Fibroblast of villous mesenchyme (primary cell): ENCODE measurements at places on chromosomes 7 and 10.

DNA sequence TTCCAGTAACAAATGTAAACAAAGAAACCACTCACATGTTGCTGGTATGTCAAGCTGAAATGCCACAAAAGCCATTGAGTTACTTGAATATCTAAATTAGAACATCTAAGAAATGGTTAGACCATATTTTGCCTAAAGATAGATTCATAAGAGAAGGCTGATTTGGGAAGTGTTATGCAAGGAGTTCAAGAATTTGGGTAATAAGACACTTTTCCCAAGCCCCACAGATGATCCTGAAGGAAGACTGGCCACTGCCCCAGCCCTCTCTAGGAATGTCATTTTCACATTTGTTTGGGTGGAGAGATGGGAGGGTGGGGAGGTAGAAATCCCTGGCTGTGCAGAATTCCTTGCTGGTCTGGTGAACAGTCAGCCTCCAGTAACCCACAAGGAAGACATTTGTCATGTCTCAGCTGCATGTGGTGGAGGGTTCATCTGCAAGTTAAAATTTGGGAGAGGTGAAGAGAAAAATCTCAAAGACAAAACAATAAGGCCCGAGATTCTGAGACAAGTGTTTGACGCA lies 427.2 kb upstream of the KLF6 start:
- DNase-seq, result no peak

DNA sequence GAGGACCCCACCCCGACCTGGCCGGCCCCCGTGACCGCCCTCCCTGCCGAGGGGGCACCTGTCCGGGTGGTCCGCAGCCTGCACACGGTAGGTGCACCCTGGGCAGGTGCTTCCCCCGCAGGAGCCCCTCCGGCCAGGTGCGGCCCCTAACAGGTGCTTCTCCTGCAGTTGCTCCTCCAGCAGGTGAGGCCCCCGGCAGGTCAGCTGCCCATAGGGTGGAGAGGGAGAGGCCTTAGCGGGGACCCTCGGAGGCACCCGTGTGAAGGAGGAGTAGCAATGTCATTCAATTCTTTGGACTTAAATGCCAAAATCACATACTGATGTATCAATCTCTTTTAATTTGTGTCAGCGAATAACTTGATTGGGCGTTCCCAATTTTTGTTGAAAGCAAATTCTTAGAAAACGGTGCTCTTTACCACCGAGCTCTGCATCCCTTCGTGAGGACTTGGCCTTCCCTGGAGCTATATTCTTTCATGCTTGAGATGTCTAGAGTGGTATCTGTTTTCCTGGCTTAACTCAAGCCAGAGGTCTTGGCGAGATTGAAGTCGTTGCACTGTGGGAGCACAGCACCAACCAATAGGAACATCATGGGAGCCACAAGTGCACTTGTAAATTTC lies 738 bp upstream of the NCAPG2 start:
- DNase-seq, result peak; percentile 19

DNA sequence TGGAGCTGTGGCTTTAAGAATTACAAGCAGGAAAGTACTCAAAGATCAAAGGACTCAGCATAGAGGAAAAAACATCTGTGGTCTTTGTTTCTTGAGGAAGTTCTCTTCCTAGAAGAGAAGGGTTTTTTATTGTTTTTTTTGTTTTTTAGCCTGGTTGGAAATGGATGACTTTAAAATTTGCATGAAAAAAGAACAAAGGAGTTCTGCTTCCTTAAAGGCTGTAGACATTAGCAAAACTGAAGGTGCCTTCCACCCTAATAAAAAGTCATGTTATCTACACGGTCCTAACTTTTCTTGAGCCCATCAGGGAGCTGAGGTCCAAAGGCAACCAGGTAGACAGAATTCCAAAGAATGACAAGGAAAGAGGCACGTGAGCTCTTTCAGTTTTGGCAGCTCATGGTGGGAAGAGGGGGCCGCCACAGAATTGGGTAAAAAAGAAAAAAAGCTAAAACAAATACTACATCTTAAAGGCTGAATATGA lies 356.6 kb downstream of the SH2D4B start:
- no peak for DNase-seq

- peak; percentile 84 for DNase-seq
Measured at GRCh38 chr10:44253769-44254462, 131.0 kb downstream of the CXCL12 start.

GRCh38 chr10:47071891-47072290 lies 160.7 kb downstream of the PTPN20 start:
- DNase-seq, result no peak

GRCh38 chr7:37150856-37151255 lies 297.8 kb downstream of the ELMO1 start:
- DNase-seq, result no peak

DNA sequence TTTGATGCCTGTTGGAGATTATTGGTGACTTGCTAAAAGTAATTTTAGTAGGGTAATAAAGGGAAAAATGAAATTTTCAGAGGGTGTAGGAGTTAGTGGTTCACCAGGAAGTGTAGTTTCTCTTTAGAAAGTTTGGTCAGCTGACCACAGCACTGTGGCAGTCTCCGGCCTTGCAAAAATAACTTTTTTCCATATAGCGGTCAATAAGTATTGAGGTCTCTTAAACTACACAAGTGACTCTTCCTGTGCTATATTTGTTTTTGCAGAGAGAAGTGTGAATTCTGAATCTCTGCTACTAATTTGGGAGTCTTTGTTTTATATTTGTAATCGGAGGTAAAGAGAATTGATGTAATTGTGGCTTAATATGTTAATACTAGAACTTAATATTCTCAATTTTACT lies 24.3 kb downstream of the PTPN12 start:
- no peak for DNase-seq

- DNase-seq, result no peak
Measured at GRCh38 chr7:88090671-88091070, 129.2 kb downstream of the SRI start.

DNA sequence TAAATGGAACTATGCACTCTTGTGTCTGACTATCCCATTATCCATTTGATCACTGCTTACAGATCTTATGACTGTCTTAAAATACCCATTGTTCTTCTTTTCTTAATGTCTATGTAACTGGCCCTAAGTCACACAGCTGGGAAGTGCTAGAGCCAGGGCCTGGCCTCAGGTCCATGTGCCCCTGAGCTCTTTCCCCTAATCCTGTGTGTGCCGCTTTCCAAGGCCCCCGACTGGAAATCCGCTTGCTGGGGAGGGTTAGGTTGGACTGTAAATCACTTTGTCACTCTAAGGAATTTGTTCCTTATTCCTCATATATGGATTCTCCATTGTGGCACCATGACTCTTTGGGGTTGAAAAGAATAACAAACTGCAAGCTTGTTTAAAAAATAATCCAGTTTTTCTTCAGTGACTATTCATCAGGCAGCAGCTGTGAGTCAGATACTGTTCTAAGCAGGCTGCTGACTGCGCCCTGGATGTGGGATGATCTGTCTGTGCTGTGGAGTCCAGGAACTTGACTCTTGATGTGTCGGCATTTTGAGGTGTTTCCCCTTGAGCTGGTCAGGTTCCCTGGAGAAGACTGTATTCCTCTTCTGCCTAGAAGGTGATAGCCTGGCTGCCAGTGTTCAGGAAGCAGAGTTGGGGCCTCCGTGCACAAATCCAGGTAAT lies 236.3 kb downstream of the SDK1 start:
- DNase-seq, result no peak

DNA sequence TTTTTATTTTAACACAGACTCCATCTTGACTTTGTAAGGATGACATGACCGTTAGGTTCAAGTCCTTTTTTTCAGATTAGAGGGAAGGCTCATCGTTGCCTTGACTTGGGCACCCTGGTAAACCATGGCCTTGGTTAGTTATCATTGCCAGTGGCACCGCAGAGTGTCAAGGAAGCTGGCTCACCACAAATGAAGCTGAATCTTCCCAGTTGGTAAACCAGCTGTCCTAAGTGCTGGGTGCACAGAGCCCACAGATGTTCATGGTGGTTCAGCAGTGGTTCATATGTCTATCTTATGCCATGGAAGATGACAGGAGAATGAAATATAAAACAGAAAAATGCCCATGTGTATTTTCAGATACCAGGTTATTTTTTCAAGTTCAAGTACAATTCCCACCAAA lies 273.6 kb downstream of the PLXDC2 start:
- no peak for DNase-seq

DNA sequence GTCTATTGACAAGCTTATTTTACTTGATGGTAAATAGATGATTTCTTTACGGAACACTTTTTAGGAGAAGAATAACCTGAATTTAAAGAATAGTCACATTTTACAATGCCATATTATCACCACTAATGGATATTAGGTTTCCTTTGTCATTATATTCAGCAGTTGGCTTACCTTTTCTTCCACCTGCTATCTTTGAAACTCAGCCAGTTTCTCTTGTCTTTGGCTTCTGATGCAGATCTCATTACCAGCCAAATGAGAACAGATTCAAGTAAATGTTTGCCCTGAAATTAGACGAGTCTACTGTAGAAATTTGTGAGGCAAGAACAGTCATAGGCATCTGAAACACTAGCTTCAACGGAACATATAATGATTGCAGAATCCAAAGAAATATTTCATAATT lies 85.5 kb upstream of the OIT3 start:
- DNase-seq, result no peak

DNA sequence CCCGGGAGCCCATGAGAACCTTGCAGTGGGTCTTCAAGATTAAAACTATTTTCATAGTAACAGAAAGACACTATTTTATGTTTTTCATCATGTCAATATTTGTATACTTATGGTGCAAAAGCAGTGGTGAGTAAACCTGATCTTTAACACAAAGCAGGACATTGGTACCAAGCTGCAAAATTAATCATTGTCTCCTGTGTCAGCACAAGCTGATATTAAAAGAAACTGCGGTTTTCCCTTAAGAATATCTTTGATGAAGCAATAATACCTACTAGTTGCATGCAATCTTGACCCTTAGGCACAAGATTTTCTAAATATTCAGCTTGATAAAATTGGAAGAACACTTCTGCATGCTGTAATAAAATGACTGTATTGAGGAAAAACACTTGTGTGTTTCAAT lies 121.7 kb downstream of the MDFIC start:
- DNase-seq, result peak; percentile 55

DNA sequence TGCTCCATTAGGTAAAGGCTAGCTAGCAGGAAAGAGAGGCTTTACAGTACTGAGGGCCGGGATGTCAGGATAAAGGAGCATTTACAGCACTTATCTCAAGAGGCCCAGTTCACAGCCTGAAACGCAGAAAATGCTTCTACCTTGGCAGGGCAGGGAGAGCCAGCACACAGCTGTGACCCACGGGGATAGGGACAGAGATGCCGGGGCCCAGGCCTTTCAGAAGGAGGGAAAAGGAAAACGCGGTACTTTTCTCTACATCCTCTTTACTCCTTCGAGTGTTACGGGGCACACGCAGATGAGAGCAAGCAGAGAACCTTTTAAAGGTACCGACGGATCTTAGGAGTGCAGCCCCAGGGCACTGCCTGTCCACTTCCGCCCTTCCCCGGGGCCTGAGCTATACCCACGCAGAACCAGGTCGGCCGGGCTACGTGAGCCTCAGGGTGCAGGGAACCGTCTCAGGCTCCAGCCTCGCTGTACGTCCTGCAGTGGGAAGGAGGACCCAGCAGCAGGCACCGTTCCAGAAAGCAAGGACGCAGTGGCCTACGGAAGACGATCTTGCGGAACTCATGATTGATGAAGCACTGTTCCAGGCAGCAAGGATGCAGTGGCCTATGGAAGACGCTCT lies 232.3 kb downstream of the ELFN1 start:
- DNase-seq, result no peak

- no peak for DNase-seq
Measured at GRCh38 chr7:98178321-98178720, 32.9 kb upstream of the BHLHA15 start.

DNA sequence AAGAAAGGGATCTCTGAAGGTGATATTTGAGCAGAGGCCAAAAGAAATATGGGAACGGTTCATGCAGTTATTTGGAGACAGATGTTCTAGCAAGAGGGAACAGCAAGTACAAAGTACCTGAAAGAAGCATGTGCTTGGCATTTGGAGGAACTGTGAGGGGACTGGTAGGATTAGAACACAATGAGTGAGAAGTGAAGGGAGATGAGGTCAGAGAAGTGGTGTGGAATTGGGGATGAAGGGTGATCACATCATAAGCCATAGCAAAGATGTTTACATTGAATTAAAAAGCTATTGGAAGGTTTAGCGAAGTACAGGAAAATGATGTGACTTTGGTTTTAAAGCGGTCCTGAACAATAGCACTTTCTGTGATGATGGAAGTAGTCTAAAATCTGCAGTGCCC lies 402.4 kb upstream of the LRGUK start:
- DNase-seq, result no peak

DNA sequence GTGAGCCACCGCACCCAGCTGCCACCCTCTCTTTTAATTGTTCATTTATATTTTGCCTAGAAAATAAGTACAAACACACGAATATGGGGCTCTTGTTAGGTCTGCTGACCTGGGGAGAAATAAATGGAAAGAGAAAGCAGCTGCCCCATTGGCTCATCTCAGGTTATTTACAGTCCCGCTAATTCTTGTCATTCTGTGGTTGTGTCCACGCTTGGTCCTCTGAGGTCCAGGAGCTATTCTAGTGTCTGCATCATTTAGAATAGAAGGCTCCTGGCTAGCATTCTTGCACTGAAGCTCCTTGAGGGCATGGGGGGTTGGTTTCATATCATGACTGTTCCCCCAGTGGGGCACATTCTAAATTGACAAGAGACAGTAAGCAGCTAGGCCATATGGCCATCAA lies 128.5 kb downstream of the TACC2 start:
- DNase-seq, result no peak

GRCh38 chr7:102966465-102966864 lies 53.7 kb downstream of the LRRC17 start:
- DNase-seq, result no peak

GRCh38 chr7:116942504-116942903 lies 10.8 kb upstream of the ST7 start:
- no peak for DNase-seq

DNA sequence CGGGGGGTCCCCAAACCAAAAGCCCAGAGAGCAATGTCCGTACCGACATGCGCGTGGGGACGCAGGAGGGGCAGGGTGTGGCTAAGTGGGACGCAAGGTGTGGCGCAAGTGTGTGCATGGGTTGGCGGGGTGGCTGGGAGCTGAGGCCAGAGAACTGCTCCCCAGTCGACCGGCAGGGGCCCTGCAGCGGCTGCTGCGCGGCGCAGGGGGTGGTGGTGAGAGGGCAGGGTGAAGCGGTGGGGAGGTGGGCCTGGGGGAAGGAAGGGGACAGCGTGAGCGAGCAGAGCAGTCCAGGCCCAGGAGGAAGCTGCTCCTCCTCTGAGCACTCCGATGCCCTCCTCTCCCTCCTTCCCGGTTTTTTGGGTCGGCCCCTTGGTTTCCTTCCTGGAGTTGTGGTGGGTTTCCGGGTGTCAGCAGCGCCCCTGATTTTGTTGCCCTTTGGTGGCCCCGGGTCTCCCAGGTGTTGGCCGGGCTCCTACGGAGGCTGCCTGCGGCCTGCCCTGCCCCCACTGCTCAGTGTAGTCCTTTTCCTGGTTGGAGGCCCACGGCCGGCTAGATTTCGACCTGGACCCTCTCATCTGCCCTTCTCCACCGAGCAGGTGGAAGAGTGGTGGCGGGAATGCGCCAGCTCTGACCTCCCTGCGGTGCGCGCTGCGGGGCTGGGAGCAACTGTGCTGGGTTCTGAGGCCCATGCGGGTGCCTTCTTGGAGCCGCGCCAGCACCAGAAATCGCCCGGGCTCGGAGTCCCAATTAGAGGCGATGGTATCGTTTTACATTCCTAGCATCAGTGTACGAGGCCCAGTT lies 40.5 kb upstream of the COMTD1 start:
- no peak for DNase-seq
